ENCODE measurements at places on chromosomes 12 and 14. TPM values are rescaled to one million over a fixed set of nuclear protein-coding genes. Genes with fewer than 3 reads are reported as not detected.

GRCh38 chr14:57573173-57573572 is 79.5 kb upstream of the CCDC198 start:
- DNase-seq = no peak

DNA sequence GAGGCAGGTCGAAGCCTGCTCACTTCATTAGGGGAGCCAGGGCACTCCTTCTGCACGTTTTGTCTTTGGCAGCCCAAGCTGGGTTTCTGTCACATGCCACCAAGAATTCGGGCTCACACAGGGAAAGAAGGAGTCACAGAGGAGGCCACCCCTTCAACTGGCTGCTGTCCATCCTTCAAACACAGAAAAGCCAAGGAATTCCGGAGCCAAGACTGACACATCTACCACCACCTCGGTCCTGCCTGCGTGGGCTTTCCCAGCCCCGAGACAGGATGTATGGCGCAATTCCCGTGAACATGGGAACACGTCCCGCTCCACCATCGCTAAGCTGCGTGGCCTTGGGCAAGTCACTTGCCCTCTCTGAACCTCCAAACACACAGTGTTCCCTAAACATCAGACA is 70.4 kb downstream of the NCOR2 start:
- no peak for DNase-seq

The HSPB8 gene
- 181 TPM for total RNA-seq

The RHOJ gene
- total RNA-seq = 19.8 TPM

DNA sequence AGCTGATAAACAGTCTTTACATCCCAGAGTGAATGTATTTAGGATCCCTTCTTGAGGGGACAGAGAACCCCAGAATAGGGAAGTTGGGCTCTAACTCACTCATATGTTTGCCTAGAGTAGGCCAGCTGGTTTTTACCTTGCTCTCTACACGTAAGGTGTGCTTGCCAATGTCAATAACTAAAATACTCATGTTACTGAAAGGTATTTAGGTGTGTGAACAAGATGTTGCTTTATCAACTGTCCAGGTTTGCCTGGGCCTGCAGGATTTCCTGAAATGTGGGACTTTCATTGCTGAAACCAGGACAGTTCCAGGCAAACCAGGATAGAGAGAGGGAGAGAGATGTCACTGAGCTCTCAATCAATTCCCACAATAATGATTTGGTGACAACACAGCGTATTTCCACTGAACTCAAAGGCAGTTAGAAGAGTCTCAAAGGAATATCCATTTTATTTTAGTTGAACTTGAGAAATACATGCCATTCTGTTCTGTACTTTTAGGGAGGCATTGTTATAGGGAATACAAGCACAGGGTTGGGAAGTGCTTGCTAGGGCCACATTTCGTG is 171.7 kb downstream of the NRXN3 start:
- no peak for DNase-seq

The FAM181A gene
- total RNA-seq = not detected

The SIX1 gene
- total RNA-seq = 4.3 TPM

- DNase-seq = no peak
Measured at GRCh38 chr12:24728366-24728765, 220.5 kb downstream of the BCAT1 start.

DNA sequence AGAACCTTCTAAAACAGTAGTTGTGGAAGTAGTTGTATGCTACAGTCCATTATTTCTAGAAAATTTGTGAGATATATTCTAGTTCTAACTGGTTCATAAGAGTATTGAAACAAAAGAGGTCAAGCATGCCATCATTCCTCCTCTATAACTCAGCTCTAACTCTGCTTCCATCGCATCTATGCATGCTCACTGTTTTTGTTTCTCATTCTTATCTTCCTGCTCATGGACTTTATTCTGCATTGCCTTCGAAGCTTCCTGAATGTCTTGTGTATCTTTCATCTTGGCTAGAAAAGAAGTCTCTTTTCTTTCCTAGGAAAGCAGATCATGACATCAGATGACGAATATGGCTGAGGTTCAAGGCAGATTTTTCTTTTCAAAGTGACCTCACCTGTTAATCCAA is 402 bp downstream of the LMNTD1 start:
- no peak for DNase-seq

GRCh38 chr12:131378861-131379665 is 331.8 kb upstream of the SFSWAP start:
- DNase-seq = no peak

The JDP2 gene
- total RNA-seq = 54.8 TPM

GRCh38 chr12:124904306-124905098 is 9.9 kb downstream of the UBC start:
- DNase-seq = peak; percentile 96

DNA sequence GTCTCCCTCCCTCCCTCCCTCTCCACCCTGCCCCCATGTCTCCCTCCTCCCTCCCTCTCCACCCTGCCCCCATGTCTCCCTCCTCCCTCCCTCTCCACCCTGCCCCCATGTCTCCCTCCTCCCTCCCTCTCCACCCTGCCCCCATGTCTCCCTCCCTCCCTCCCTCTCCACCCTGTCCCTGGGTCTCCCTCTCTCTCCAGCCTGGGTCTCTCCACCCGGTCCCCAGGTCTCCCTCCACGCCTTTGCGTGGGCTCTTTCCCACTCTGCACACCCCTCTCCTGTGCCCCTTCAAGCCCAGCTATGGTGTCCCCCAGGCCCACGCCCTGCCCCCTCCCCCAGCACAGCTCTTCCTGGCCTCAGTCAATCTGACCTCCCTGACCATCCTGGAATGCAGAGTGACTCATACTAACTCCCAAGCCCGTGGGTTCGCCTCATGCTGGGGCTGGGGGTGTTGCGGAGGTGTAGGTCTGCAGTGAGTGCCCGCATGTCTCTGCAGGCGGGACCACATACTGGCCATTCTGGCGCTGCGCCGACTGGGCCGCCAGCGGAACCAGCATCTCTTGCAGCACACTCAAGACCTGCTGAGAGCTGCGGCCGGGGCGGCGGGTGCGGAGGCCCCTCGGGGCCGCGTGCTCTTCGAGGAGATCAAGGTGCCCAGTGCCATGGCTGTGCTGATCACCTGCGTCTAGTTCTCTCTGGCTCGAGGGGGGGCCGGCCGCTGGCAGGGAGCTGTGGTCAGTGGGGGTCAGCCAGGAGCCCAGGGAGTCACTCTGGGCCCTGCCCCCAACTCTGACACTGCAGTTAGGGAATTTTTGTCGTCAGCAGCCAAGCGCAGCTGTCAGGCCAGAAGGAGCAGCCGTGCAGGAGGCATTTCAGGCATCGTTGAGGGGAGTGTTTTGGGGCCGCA is 13.5 kb upstream of the TNFAIP2 start:
- DNase-seq = no peak
